ENCODE measurements at places on chromosomes 12 and 14. TPM values are rescaled to one million over a fixed set of nuclear protein-coding genes. Genes with fewer than 3 reads are reported as not detected.

- no peak for DNase-seq
These were observed 180.0 kb upstream of the C14orf180 start for GRCh38 chr14:104399432-104400155.

RPS29 gene
- total RNA-seq = 3,318 TPM

DNA sequence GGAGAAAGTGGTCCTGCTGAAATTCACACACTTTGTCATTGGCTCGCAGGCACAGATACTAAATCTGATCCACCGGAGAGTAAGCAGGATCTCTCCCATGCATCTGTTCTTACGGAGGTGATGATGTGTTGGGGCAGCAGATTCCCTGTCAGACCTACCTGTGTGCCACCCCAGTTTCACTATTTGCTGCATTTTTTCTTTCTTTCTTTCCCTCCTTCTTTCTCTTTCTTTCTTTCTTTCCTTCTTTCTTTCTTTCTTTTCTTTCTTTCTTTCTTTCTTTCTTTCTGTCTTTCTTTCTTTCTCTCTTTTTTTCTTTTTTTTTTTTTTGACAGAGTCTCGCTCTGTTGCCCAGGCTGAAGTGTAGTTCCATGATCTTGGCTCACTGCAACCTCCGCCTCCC is 37.4 kb downstream of the WSCD2 start:
- DNase-seq = no peak

DNA sequence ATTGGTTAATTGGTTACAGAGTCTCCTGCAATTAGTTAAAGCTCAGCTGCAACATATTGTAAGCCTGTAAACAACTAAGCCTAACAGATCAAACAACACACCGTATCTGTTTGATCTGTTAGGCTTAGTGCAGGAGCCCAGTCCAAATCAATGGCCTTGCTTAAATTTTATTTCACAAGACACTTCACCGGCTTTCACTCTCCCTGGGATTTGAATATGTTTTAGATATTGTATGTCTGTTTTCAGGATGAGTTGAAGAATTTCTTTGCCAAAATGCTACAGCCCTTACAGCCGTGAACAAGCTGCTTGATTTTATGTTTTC is 5.5 kb upstream of the RNASE1 start:
- no peak for DNase-seq

GALNT8 gene
- total RNA-seq = under 0.01 TPM

DNA sequence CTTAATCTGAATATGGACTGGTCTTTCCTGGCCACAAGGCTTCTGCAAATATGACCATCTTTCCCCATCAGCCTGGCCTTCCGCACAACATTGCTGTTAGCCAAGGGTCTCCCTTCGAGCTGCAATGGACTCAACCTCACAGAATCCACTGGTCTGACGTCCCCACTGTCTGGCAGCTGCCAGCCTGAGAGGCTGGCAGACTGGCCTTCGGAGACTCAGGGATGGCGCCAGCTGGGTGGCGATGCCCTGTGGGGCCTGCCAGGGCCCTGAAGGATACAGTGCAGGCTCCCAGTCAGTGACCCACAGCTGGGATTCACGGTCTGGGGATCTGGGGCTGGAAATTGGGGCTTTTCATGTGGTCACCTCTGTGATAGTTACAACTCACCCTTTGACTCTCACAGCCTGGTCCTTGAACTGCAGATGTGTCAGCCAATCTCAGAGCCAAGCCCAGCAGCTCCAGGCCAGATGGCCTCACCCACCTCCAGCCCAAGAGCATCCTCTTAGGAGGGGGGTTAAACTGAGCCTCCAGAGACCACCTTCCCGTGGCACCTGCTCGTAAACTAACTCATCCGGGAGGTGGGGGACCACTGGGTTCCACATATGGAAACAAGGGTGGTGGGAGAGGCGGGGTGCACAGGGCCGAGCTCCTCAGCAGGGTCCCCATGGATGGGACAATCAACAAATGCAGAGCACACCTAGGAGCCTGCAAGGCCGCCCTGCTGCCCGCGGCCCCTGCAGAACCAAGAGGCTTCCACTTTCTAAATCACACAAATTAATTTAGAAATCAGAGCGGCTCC is 21.1 kb upstream of the C14orf180 start:
- no peak for DNase-seq

Measured in dermis blood vessel endothelial cell (primary cell).